ENCODE measurements at places on chromosomes 6 and 20.

GRCh38 chr20:59004763-59005522 lies 2.1 kb downstream of the CTSZ start:
- DNase-seq = no peak
- peaks cover 34% of the 10 kb centered on the region for H3K4me1 ChIP-seq
- H3K36me3 ChIP-seq = peaks cover 5% of the 10 kb centered on the region
- H3K27me3 ChIP-seq = no peaks in the 10 kb centered on the region
- H3K27ac ChIP-seq = peak overlapping the region; percentile 76

- no peak overlapping the region for H3K27ac ChIP-seq
- no peaks in the 10 kb centered on the region for H3K36me3 ChIP-seq
- peaks cover 32% of the 10 kb centered on the region for H3K4me1 ChIP-seq
- H3K4me3 ChIP-seq = no peak overlapping the region
- no peaks in the 10 kb centered on the region for H3K27me3 ChIP-seq
Measured at GRCh38 chr6:52505726-52506409, 71.0 kb downstream of the TRAM2 start.

DNA sequence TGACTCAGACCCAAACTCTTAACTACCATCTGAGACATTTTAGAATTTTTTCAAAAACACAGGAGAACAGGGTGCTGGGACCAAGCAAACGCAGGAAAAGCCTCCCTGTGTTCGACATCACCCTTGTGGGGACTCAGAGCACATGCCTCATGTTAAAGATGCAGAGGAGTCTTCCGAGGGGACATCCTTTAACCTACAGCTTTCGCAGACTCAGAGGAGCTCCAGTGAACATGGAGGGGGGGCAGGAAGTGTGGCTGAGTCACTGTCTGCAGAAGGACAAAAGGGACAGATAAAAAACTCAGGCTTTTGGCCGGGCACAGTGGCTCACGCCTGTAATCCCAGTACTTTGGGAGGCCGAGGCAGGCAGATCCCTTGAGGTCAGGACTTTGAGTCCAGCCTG lies 15.1 kb downstream of the BMP7 start:
- H3K27me3 ChIP-seq = no peaks in the 10 kb centered on the region
- H3K36me3 ChIP-seq = no peaks in the 10 kb centered on the region
- peaks cover 10% of the 10 kb centered on the region for H3K4me1 ChIP-seq
- no peak overlapping the region for H3K27ac ChIP-seq
- H3K4me3 ChIP-seq = no peak overlapping the region

- H3K27ac ChIP-seq = no peak overlapping the region
- no peak for DNase-seq
- H3K27me3 ChIP-seq = no peaks in the 10 kb centered on the region
- no peaks in the 10 kb centered on the region for H3K36me3 ChIP-seq
- H3K4me1 ChIP-seq = no peaks in the 10 kb centered on the region
Measured at GRCh38 chr6:138507977-138508675, 8.8 kb upstream of the NHSL1 start.

GRCh38 chr20:3887876-3888620 lies 1.1 kb upstream of the PANK2 start:
- no peaks in the 10 kb centered on the region for H3K27me3 ChIP-seq
- peaks cover 37% of the 10 kb centered on the region for H3K4me1 ChIP-seq
- peak overlapping the region; percentile 98 for H3K27ac ChIP-seq
- H3K36me3 ChIP-seq = no peaks in the 10 kb centered on the region
- DNase-seq = no peak

- H3K27me3 ChIP-seq = no peaks in the 10 kb centered on the region
- no peak overlapping the region for H3K4me3 ChIP-seq
- peak overlapping the region; percentile 69 for H3K27ac ChIP-seq
Measured at GRCh38 chr6:42275376-42276033, 57.8 kb upstream of the MRPS10 start.

GRCh38 chr6:44698602-44699001 lies 311.1 kb downstream of the CDC5L start:
- no peaks in the 10 kb centered on the region for H3K27me3 ChIP-seq
- no peaks in the 10 kb centered on the region for H3K36me3 ChIP-seq
- DNase-seq = no peak
- H3K4me1 ChIP-seq = no peaks in the 10 kb centered on the region
- H3K4me3 ChIP-seq = no peak overlapping the region

- peaks cover 26% of the 10 kb centered on the region for H3K4me1 ChIP-seq
- no peaks in the 10 kb centered on the region for H3K36me3 ChIP-seq
- H3K27ac ChIP-seq = no peak overlapping the region
- H3K4me3 ChIP-seq = no peak overlapping the region
- no peaks in the 10 kb centered on the region for H3K27me3 ChIP-seq
Measured at GRCh38 chr20:59835057-59835447, 98.4 kb downstream of the SYCP2 start.

GRCh38 chr6:154683756-154684523 lies 49.3 kb upstream of the SCAF8 start:
- H3K27me3 ChIP-seq = no peaks in the 10 kb centered on the region
- H3K27ac ChIP-seq = no peak overlapping the region
- H3K36me3 ChIP-seq = no peaks in the 10 kb centered on the region

All from vagina (tissue), 2 donors.